SK-N-MC (cell line): ENCODE measurements at places on chromosomes 6 and 20.
A peak's percentile ranks its signal among the peaks of the same experiment; 100 is the strongest.

GRCh38 chr6:169363590-169363989, 109.9 kb upstream of the THBS2 start:
- no peak for DNase-seq

- no peak for DNase-seq
Measured at GRCh38 chr20:4867051-4867450, 134.3 kb downstream of the SLC23A2 start.

GRCh38 chr6:18680842-18681241, 293.7 kb downstream of the RNF144B start:
- no peak for DNase-seq

- no peak for DNase-seq
Measured at GRCh38 chr20:61394088-61394799, 142.2 kb downstream of the CDH4 start.

DNA sequence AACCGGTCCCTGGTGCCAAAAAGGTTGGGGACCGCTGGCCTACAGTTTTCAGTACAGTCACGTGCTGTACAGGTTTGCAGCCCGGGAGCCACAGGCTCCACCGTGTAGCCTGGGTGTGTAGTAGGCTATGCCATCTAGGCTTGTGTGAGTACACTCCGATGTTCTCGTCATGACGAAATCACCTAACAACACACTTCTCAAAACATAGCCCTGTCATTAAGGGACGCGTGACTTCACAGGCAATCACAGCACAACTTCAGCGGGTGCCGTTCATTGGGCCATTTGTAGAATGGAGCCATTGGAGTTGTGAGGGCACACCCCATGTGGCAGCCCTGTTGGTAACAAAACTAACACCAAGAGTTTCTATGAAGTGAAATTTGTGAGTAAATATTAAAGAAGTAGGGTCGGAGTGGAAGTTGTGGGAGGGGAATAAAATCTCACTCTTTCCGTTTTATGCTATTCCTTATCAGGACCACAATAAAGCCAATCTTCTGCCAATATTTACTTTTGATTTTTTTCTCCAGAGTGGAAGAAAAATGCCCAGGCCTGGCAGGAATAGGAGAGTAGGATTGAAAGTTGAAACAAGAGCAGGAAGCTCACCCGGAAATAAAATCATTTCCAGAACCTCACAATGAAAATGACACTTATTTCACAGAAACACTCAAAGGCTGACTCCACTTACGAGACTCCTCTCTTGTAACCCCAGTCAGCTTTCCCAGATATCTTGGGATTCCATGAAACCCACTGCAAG, 63.7 kb upstream of the PTPN1 start:
- no peak for DNase-seq

DNA sequence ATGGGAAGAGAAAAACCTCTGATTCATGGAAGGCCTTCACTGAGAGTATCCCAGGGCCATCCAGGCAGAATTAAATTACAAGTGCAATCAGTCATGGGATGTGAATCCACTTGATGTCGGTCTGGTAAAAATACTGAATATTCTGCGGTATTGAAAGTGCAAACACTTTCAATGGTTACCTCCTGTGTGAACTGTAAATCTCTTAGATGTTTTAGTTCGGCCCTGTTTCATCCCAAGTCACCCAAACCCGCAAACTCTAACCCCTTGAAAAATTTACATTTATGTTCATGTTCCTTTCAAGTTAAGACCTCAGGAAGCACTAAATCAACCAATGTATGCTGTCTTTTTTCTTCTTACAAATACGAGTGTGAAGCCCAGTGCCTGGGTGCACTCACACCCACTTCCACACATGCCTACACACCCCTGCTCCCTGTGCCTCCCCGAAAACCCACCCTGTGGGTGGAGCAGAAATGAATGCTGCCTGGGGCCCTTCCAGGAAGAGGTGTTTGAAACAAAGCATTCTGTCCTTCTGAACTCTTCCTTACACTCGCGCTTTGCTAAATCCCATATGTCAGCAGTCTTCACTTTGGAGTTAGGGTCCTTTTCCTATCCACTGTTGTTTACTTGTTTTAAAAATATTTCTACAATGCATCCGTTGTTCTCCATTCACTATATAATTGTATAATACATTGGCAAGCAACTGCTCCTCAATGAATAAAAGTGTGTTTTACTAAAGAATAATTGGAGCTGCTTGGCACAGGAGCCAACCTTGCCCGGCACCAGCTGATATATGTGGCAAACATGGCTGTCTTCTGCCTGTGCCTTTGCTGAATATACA, 62.7 kb downstream of the FYN start:
- no peak for DNase-seq

DNA sequence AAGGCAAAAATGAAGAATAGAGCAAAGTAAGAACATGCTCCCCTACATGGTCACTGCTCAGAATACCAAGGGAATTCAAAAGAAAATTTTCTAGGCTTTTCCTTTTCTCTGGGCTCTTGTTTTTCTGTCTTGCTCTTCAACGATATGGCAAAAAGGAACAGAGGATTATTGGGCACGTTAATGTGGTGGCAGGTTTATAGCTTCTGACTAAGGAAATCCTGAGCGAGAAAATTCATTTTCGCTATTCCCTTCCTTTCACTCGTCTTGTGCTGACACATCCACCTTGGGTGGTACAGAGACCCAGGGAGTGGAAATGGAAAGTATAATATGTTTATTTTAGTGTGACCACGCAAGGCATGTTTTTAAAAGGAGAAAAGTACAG, 132.8 kb downstream of the TRIM27 start:
- no peak for DNase-seq

GRCh38 chr6:116099036-116099435, 1.6 kb upstream of the NT5DC1 start:
- no peak for DNase-seq

GRCh38 chr20:63705232-63706026, 2.3 kb downstream of the ARFRP1 start:
- DNase-seq: no peak

- DNase-seq: no peak
Measured at GRCh38 chr6:24927985-24928745, 7.6 kb downstream of the RIPOR2 start.

GRCh38 chr6:139846538-139847456, 472.3 kb upstream of the CITED2 start:
- DNase-seq: no peak

GRCh38 chr6:31399589-31400466, 3.6 kb upstream of the MICA start:
- DNase-seq: peak; percentile 64

GRCh38 chr20:58695895-58696375, 3.3 kb downstream of the NPEPL1 start:
- DNase-seq: no peak

DNA sequence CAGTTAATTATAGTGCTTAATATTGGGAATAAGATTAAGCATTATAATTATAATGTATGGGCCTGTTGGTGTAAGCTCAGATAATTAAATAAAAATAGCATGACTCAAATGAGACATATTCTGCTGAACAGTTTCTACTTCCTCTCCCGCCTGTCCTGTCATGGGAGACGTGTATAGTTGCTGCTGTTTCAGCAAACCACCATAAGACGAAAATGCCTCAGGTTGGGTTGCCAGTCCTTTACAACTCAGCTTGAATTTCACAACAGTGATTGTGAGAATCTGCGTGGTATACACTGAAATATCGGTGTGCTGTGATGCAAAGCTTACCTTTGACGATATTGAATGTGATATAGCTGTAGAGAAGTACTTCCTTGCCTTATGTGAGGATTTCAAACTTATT, 99.5 kb downstream of the POPDC3 start:
- no peak for DNase-seq

GRCh38 chr6:35298625-35299140, 1.1 kb downstream of the DEF6 start:
- DNase-seq: no peak

GRCh38 chr6:7580537-7580926, 9.5 kb upstream of the SNRNP48 start:
- no peak for DNase-seq

GRCh38 chr6:125924169-125924568, 32.4 kb upstream of the HINT3 start:
- DNase-seq: no peak

DNA sequence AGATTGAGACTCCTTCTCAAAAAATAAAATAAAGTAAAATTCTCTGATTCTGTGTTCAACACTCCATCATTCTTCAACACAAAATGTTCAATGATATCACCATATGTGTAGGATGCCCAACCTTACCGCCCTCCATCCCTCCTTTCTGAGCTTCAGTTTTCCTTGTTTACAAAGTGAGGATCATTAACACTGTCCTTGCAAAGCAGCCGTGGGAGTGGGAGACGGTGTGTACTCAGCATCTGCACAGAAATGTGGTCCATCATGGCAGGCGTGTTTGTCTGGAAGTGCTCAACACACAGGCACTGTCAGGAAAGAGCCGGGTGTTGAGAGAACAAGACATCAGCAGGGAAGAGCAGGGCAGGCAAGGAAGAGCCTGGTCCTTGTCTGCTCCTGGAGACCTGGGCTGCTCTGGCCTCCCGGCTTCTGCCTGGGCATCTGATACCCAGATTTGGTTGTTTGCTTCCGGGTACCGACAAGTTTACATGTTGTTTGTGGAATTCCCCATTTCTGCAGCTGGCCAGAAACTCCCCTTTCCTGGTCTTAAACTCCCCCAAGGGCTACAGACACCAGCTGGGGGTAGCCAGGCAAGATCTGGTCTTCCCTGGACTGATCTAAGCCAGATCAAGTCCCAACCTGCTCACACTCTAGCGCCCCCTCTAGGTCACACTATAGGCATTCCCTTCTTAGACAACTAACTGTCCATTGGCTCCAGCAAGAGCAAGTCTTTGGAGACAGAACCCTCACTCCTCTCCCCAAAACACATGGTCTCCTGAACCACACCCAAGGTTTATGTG, 26.7 kb upstream of the TTPAL start:
- no peak for DNase-seq

DNA sequence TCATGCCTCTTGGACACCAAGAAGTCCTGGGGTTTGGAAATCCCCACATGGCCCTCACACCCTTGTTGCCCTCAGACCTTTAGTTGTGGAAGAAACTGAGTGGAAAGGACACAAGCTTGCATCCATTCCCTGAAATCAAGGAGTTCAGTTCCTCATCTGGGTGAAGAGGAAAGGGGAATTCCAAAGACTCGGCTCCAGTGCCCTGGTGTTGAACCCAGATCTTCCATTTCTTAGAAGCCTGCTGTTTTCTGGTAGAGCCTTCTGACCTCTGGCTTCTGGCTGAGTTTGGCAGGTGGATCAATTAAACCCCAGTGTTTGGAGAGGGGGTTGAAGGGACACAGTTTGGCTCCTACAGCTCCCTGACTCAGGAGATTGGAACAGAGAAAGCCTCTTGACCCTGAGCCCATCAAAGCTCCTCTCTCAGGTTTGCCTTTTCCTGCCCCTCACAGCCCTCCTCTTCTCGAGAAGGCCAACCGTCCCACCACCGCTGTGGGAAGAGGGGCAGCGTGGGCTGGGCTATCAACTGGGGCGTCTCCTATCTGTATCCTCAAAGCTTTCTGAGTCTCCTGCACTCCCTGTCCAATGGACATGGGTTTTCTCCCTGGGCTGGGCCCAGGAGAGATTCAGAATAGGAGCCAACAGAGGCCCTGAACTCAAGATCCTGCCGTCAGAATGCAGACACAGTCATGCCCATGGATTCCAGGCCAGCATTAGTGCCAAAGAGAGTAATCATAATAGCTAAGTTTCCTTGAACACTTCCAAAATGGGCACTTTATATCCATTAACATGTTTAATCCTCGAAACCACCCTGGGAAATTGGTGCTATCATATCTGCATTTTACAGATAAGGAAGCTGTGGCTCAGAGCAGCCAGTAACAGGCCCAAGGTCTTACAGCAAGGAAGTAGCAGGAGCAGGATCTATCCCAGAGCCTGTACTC, 146.2 kb downstream of the VEGFA start:
- no peak for DNase-seq

DNA sequence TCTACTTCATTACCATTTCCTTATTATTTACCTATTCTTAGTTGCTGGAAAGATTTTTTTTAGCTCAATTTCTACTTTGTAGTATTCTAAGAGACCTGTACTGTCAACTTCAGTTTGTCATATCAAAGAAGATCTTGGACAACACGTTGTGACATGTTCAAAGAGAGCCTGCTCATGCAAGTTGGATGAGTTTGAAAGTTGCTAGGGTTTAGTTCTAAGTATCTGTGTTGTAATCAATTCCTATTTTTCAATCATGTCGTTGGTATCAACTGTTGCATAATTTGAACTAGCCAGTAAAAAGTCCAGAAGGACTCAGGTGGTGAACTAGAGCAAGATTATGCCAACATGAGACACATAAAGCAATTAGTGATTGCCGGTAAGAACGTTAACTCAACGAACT, 30.2 kb downstream of the PKIB start:
- DNase-seq: no peak

GRCh38 chr6:166786704-166787293, 159.7 kb upstream of the RPS6KA2 start:
- DNase-seq: peak; percentile 28
